ENCODE measurements at places on chromosomes 7 and 10. TPM values are rescaled to one million over a fixed set of nuclear protein-coding genes. Genes with fewer than 3 reads are reported as not detected.

Gene SUN3
- total RNA-seq: not detected

Gene SPDYE11
- not detected for total RNA-seq

Gene STK31
- 2.5 TPM for total RNA-seq

- peak; percentile 75 for DNase-seq
Measured at GRCh38 chr10:13074563-13075451, 25.2 kb upstream of the OPTN start.

DNA sequence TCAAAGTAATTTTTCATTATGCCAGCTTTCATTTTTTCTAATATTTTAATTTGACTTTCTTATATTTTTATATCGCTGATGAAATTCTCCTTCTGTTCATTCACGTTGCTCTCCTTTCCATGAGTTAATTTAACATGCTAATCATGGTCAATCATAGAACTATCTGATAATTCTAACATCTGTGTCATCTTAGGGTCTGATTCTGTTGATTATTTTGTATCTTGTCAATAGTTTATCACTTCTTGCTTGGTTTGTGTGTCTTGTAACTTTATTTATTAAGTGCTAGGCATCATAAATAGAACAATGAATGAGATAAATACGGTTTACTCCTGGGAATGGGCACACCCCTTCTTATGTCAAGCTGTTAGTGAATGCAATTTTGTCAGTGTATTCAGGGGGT, 11.0 kb downstream of the TCERG1L start:
- no peak for DNase-seq

GRCh38 chr7:40701836-40702551, 567.2 kb downstream of the SUGCT start:
- DNase-seq: no peak

GRCh38 chr10:65952086-65952485, 973.8 kb upstream of the LRRTM3 start:
- no peak for DNase-seq

- no peak for DNase-seq
Measured at GRCh38 chr10:10869592-10869991, 148.1 kb upstream of the CELF2 start.

GRCh38 chr7:36794689-36795088, 70.4 kb upstream of the AOAH start:
- no peak for DNase-seq

- DNase-seq: no peak
Measured at GRCh38 chr7:50397320-50397970, 52.7 kb downstream of the FIGNL1 start.

DNA sequence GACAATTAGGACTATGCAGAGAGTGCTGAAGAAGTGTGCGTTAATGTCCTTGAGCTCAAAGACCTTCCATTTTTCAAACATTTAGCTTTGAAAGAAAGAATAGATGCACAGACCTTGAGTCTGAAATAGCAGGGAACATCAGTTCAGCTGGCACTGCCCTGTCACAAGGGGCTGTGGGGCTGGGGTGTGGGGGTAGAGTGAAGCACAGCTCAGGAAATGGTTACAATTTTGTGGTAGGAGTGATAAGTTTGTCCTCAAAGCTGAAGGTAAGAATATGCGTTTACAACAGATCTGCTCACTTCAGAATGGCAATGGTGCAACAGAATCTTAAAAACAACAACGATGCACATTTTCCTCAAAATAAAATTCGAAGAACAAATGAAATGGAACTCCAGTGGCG, 33.6 kb downstream of the SMKR1 start:
- no peak for DNase-seq

GRCh38 chr7:8785081-8785480, 351.7 kb downstream of the NXPH1 start:
- DNase-seq: no peak

GRCh38 chr10:17234431-17234945, 6.4 kb downstream of the VIM start:
- DNase-seq: no peak

DNA sequence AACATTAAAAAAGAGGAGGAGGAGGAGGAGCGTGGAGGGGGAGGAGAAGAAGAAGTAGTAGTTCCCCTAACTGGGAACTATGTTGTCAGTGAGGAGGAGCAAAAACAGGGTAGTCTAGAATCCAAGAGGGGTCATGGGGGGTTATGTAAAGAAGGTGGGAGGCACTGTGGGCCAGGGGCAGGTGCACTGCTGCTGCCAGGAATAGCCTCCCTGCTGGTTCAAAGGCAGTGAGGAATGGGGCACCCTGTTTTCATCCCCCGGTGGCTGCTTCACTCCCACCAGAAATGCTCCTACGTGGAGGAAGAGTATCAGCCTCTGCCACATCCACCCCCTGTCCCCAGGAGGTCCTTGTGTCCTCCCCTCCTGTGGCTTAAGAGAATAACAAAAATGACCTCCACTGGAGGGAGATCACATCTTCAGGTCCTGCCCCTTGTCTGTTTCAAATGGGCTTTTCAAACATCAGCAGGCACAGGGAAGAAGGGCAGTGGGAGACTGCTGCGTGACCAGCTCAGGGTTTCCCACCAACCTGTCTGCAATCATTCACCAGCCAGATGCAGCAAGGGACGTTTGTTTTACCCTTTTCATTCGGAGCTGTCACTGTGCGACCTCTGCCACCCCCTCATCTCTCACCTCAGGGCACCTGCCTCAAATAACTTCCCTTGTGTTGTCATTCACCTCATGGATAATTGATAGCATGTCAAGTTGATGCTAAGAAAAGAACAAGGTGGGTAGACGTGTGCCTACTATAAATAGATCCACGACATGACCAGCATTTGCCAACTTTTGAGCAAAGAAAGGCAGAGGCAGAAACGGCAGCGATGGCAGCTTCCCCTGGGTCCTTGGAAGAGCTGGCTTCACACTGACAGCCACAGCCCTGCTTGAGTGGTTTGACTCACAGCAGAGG, 92.6 kb downstream of the DGKI start:
- no peak for DNase-seq

Measured in ureter (tissue), 1 donor.